ENCODE measurements at places on chromosomes 1 and 21. TPM values are rescaled to one million over a fixed set of nuclear protein-coding genes. Genes with fewer than 3 reads are reported as not detected.

GRCh38 chr1:205168291-205168690 lies 43.2 kb downstream of the DSTYK start:
- no peak for DNase-seq

DNA sequence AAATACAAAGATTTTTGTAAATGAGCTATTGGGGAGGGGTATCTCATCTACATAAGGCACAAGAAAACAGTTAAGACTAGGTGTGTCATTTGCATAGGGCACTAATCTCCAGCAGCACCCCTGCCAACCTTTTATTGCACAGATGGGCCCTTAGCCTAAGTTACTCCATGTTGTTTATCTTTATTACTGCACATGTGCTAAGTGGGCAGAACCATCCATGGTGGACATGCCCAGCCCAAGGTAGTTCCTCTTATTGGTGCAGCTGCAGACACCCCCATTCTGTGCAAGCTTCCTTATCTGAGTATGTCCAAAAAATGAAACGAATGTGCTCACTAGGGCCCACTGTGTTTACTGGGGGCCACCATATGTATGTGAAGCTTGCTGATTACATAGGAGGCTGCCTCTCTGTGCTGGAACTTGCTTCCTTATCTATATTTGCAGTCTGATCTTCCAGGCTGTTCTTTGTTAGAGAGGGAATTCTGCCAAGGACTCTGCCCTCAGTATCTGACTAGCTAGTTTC lies 77.3 kb upstream of the NEK7 start:
- no peak for DNase-seq

Gene TCHHL1
- total RNA-seq, result not detected

GRCh38 chr1:218366322-218367052 lies 21.4 kb downstream of the TGFB2 start:
- no peak for DNase-seq

Gene SRGAP2
- 142 TPM for total RNA-seq

DNA sequence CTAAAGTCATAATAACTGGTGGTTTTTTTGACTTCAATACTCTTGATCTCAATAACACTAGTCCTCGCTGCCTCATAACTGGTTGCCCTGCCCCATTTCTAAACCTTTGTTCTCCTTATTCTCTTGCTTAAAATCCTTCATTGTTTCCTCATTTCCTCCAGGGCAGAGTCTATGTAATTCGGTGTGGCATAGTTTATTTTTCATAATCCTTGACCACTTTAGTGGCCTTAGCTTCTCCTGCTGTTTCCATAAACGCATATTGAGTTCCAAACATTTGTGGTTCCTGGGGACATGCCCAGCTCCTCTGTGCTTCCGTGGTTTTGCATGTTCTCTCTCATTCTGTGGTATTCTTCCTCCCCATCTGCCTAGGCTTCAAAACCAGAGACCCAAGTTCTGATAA lies 19.0 kb upstream of the TLCD4 start:
- DNase-seq, result no peak

- peak; percentile 45 for DNase-seq
These were observed 87.1 kb upstream of the CACNA1E start for GRCh38 chr1:181396171-181396670.

DNA sequence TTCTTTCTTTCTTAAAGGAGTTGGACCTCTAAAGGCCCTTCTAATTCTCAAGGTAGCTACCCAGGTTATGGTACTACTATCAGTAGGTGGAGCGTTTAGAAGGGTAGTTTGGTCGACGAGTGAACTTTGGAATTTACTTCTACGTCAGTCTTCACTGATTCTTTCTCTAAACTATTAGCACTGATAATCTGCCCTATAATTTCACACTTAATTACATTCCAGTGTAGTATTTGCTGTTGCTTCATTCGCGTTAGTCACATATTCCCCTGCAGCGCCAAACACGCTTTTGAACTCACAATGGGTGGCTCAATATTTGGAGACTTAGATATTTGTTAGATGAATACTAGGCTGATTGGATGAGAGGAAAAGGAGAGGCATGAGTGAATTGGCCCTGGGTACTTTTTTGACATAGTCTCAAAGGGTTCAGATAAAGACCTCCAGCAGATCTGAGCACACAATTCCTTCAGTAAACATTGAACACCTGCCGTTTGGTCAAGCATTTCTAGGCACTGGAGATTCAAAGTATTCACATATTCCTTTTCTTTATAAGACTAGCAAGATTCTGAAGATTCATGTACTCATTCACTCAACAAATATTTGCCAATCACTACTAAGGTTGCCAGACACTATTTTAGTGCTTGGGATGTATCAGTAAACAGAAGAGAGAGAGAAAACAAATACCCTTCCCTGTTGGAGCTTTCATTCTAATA lies 929 bp upstream of the FOXJ3 start:
- DNase-seq, result no peak

Gene HCRTR1
- not detected for total RNA-seq

GRCh38 chr21:44419679-44420078 lies 35.6 kb upstream of the LRRC3 start:
- DNase-seq, result no peak

Gene ECM1
- total RNA-seq, result 1.6 TPM

DNA sequence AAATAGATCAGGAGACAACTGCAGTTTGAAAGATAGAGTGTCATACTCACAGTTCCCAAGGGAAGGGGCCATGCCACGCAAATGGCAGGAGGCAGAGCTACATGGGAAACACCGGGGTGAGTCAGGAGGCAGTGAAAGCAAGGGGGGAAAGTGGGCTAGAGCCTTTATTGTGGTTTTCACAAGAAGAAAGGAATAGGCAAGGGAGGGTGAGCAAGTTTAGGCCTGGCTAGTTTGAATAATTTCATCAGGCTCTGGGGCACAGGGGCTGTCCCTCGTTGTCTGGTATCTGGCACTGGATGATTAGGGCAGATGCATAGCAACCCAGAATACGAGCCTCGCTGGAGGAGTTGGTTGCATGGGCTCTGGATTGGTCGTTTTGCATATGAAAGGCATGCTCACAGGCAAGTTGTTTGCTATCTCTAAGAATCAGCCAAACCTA lies 17.0 kb upstream of the ITLN2 start:
- DNase-seq, result no peak

Gene AGO1
- 38.6 TPM for total RNA-seq

DNA sequence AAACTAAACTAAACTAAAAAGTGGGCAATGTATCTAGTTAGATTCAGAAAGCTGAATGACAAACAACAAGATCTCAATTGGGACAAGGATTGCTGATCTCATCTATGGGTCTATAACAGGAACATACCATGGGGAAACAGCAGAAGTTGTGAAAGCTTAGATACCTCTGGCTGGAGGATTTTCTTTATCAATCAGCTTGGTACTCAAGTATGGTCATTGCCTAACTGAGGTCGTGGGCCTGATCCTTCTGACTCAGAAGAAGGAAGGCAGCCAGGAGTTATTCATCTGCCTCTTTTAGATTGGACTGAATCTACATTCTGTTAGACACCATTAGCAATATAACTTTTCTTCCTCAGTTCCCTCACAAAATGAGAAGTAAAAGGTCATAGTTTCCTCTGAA lies 39.7 kb downstream of the DNTTIP2 start:
- no peak for DNase-seq

- DNase-seq, result peak; percentile 67
These were observed 123.3 kb upstream of the GADD45A start for GRCh38 chr1:67561704-67562113.

- DNase-seq, result no peak
These were observed 7.0 kb upstream of the C1orf174 start for GRCh38 chr1:3907031-3907534.

DNA sequence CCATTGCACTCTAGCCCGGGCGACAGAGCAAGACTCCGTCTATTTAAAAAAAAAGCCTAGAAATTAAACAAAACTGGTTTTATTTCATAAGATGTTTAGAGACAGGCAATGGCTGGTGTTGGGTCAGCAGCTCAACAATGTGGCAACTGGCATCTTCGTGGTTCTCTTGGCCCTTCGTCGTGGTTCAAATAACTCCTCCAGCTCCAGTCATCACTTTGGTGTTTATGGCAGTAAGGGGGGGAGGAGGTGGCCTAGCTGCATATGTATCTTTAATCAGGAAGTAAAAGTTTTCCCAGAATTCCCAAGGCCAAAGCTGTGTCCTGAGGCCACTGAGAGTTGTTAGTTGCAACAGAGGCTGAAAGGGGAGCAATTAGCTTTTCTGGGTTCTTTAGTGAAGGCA lies 13.0 kb upstream of the LTN1 start:
- DNase-seq, result no peak

DNA sequence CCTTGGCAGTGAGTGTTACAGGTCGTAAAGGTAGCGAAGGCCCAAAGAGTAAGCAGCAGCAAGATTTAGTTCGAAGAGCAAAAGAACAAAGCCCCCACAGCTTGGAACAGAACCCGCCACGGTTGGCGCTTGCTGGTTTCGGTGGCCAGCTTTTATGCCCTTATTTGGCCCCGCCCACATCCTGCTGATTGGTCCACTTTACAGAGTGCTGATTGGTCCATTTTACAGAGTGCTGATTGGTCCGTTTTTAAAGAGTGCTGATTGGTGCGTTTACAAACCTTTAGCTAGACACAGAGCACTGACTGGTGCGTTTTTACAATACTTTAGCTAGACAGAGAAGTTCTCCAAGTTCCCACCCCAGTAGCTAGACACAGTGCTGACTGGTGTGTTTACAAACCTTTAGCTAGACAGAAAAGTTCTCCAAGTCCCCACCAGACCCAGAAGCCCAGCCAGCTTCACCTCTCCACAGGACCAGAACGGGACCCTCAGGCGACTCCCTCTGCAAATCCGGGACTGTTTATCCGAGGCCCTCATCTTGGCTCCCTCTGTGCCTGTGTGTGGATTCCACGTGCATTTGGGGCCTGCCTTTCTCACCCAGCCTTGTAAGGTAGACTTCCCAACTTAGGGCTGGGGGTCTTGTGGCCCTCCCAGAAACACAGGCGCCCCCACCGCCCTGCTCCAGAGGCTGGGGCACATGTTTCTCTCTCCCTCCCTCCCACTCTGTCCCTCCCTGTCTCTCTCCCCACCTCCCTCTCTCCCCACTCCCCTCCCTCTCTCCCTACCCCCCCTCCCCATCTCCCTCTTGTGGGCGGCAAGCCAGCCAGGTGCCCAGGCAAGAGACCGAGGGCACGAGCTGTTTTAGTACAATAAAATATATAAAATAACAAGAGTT lies 12.6 kb downstream of the FTCD start:
- no peak for DNase-seq

GRCh38 chr1:12410351-12410750 lies 180.5 kb downstream of the VPS13D start:
- DNase-seq, result no peak

DNA sequence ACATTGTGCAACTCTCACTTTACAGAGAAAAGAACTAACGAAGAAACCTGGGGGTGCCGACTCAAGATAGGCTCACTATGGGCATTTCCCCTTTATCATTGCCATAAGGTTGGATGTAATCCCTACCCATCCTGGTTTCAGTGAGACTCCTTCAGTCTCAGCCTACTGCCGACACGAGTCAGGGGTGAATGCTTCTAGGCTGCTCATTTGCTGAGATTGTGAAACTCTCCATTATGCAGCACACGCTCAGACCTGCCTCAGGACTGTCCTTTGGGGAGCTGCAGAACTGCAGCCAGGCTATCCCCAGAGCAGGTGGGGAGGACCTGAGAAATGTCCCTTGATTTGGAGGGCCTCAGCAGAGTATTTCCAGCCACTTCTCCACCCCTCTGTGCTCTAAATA lies 22.2 kb downstream of the TSHB start:
- no peak for DNase-seq

DNA sequence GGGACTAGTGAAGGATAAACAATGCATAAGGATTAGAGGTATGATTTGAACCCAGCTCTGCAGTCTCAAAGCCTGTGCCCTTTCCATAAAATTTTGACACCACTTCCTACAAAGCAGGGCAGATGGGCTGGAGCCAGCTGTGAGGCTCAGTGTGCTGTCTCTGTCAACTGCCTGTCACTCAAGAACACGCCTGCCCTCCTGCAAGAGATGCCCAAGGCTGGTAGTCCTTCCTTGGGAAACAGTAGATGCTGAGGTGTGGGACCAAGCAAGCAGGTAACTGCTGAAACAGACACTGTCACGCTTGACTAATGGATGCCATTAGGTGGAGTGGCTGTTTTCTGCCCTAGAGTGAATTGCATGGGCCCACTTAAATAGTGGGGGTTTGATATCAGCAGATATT lies 402.0 kb downstream of the PTPRU start:
- no peak for DNase-seq

GRCh38 chr1:19034721-19035120 lies 78.2 kb upstream of the IFFO2 start:
- DNase-seq, result no peak

DNA sequence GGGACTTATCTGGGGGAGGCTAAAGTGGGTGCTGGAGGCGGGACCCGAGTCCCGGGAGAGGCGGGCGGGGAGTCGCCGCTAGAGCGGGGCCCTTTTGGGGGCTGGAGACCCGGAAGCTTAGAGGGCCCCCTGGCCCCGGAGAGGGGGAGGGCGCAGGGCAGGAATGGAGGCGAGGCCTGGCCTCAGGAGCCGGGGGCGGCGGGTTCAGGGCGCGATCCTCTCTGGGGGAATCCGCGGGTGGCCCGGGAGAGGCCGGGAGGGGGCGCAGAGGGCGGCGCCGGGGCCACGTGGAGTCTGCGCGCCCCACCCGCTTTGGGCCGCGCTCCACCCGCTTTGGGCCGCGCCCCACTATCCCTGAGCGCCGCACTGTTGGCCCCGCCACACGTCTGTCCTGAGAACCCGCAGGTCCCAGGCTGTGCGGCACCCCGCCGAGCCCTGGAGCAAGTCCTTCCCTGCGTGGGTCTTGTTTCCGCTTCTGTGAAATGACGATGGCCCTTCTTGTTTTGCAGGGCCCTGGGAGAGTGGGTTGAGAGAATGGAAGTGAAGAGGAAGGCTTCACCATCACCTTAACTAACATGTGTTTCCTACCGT lies 84.4 kb downstream of the NKAIN1 start:
- DNase-seq, result peak; percentile 66

- no peak for DNase-seq
These were observed 2.2 kb downstream of the TTC3 start for GRCh38 chr21:37075214-37075770.

DNA sequence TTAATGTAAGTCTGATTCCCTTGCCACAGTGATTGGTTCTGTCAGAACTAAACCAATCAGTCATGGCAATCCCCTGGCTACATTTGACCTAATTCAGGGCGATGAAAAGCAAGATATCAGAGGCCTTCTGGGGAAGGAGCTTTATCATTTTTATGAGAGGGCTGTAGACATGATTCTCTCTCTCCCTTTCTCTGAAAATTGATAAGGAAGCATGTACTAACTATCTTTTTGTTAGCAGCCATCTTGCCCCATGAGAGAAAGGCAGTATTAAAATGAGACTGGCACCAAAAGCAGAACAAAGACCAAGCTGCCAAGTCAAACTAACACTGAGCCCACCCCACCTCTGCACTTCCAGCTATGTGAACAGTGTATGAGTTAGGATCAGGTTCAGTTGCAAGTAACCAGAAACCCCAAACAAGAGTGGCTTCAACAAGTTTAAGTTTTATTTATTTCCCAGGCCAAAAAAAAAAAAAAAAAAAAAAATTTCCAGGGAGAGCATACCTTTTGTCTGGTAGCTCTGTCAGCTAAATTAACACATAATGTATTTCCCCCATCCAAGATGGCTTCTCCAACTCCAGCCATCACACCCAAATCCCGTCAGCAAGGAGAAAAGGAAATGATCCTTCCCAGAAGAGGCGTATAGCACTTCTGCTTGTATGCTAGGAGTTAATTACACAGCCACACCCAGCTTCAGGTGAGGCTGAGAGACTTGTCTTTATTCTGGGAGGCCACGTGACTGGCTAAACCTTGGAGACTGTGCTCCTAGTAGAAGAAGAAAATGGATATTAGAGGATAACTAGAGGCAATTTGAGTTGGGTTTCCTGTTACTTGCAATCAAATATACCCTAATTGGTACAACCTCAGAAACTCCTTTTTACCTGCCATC lies 105.8 kb upstream of the RALGPS2 start:
- DNase-seq, result no peak
